ENCODE measurements at places on chromosomes 3 and 15. TPM values are rescaled to one million over a fixed set of nuclear protein-coding genes. Genes with fewer than 3 reads are reported as not detected.
A peak's percentile ranks its signal among the peaks of the same experiment; 100 is the strongest.

GRCh38 chr3:184235381-184236032 is 6.1 kb downstream of the VWA5B2 start:
- DNase-seq, result no peak

- DNase-seq, result no peak
Measured at GRCh38 chr3:85075663-85076062, 116.9 kb downstream of the CADM2 start.

DNA sequence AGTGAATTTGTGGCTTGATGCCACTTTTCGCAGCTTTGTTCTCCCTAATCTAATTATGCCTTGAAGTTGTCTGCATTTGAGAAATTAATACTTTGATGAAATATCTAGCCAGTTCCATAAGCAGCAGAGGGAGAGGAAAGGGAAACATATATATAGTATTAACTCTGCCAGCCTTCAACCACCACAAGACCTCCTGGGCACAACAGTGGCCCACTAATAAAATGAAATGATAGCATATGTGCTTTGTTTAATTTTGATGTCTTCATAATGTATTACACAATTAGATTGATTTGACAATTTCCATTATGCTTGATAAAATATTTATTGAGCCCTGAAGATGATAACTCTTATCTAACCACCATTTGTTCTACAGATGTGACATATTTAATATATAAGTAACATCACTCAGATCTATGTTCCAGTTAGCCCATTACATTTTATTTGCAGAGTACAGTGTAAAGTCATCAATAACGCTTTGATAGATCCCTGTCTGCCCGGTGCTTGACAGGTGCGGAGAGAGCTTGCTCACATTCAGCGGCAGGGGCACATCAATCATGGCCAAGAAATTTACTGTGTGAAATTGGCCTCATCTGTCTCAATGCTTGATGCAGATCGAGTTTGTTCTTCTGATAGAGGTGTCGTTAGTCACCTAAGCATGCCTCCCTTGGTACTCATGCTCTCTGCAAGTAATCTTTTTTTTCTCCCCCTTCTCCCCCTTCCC is 187.4 kb downstream of the MECOM start:
- DNase-seq, result no peak

- DNase-seq, result no peak
Measured at GRCh38 chr3:103968751-103969150, 1398.0 kb upstream of the ALCAM start.

DNA sequence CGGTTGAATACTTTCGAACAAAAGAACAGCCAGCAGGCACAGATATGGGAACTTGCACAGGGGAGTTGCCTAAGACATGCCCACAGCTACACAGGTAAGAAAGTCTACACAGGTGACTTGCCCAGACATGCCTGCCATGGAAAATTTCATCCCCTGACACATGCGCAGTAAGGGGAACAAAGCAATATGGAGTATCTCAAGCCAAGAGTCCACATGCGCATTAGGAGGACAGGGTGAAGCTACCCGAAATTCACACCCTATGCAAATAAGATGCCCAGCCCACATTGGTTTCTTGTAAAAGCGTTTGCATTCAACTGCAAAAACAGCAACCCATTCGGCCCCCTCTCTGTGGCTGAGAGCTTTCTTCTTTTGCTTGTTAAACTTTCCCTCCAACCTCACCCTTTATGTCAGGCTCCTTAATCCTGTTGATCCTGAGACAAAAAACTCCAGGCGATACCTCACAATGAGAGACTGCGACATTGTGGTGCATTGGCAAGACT is 49.3 kb upstream of the TRPM1 start:
- no peak for DNase-seq

GRCh38 chr3:143897576-143898295 is 49.5 kb upstream of the SLC9A9 start:
- DNase-seq, result no peak

DNA sequence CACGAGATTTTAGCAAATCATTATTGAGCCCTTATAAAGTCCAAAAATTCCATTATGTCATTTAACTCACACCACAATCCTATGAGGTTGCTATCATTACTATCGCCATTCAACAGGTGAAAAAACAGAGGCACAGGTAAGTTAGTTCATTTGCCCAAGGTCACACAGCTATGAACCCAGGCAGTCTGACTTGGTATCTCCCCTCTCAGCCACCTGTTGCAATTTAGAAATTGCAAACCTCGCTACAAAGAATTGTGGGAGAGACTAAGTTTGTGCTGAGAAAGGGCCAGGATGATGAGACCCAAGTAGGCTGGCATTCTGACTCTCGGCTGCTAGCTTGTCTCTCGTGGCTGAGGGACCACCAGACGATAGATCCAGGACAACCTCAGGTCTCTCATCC is 57.7 kb downstream of the LMCD1 start:
- DNase-seq, result no peak

The ARPP21 gene
- 0.40 TPM for total RNA-seq

- DNase-seq, result no peak
Measured at GRCh38 chr15:51759557-51760070, 8.2 kb downstream of the TMOD2 start.

The FANCI gene
- total RNA-seq, result 6.2 TPM

The CRYGS gene
- total RNA-seq, result 2.7 TPM

DNA sequence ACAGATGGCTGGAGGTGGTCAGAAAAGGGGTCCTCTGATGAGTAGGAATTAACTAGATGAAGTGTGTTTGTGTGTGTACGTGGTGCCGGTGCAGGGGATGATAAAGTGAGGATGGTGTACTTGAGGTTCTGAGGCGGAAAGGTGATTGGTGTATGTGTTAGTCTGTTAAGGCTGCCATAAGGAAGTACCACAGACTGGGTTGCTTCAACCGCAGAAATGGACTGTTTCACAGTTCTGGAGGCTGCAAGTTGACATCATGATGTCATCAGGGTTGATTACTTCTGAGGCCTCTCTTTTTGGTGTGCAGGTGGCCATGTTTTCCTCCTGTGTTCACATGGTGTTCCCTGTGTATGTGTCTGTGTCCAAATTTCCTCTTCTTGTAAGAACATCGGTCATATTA is 202.4 kb upstream of the RGMA start:
- no peak for DNase-seq

DNA sequence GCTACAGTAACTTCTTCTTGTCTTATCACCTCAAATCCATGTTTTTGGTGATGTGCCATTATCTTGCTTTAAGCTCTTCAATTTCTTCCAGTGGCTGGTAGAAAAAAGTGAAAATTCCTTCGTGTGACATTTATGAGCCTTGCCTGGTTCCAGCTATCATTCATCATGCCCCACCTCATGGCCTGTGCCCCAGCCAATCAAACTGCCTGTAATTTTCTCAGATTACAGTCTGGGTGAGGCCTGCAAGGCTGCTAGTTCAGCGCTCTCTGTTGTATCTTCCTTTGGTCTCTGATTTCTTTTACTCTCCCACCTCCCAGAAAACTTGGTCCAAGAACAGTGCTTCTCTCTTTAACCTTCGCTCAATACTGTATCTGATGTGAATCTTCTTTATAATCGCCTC is 249.3 kb upstream of the ZNF717 start:
- no peak for DNase-seq

DNA sequence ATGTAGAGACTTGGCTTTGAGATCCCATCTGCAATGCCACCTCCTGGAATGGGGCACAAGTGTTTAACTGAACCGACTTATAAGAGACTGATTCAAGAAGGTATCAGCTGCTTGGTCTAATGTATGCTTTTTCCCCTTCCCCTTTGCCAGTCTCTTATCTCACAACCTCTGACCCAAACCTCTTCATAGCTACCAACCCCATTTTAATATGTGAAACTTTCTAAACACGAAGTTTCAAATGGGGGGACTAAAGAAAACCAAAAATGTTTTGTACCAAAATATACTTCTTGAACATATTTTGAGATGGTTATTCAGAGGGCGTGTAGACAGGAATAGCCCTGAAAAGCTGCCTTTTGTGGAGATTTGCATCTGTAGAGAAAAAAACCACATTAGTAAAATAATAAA is 73.1 kb downstream of the OXSM start:
- DNase-seq, result no peak

GRCh38 chr3:188578576-188579363 is 424.8 kb downstream of the LPP start:
- DNase-seq, result peak; percentile 45

- no peak for DNase-seq
Measured at GRCh38 chr3:183377307-183377959, 51.0 kb downstream of the MCF2L2 start.

- peak; percentile 32 for DNase-seq
Measured at GRCh38 chr3:197750858-197751737, 1.4 kb downstream of the FYTTD1 start.

The MED12L gene
- total RNA-seq, result 7.5 TPM

The GOLGA6L7 gene
- total RNA-seq, result not detected

- DNase-seq, result no peak
Measured at GRCh38 chr3:155386919-155387318, 93.4 kb upstream of the STRIT1 start.

DNA sequence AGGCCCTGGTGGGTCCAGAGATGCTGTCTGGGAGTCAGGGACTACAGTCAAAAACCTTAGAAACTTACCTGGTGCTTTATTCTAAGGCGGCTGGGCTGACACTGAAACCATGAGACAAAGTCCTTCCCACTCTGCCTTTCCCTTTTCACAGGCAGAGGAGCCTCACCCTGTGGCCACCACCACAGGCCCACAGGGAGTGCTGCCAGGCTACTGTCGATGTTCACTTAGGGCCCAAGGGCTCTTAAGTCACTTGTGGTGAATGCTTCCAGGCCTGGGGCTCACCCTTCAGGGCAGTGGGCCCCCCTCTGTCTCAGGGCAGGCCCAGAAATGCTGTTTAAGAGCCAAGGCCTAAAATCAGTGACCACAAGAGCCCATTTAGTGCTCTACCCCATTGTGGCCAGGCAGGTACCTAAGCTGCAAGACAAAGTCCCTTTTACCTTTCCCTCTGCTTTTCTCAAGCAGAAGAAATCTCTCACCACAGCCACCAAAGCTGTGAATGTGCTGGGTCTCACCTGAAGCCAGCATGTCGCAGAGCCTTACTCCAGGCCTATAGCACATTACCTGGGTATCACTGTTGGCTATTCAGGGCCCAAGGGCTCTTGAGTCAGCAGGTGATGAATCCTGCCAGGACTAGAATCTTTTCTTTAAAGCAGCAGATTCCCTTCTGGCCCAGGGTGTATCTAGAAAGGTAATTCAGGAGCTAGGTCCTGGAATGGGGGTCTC is 39.5 kb upstream of the GOLGA6B start:
- no peak for DNase-seq

DNA sequence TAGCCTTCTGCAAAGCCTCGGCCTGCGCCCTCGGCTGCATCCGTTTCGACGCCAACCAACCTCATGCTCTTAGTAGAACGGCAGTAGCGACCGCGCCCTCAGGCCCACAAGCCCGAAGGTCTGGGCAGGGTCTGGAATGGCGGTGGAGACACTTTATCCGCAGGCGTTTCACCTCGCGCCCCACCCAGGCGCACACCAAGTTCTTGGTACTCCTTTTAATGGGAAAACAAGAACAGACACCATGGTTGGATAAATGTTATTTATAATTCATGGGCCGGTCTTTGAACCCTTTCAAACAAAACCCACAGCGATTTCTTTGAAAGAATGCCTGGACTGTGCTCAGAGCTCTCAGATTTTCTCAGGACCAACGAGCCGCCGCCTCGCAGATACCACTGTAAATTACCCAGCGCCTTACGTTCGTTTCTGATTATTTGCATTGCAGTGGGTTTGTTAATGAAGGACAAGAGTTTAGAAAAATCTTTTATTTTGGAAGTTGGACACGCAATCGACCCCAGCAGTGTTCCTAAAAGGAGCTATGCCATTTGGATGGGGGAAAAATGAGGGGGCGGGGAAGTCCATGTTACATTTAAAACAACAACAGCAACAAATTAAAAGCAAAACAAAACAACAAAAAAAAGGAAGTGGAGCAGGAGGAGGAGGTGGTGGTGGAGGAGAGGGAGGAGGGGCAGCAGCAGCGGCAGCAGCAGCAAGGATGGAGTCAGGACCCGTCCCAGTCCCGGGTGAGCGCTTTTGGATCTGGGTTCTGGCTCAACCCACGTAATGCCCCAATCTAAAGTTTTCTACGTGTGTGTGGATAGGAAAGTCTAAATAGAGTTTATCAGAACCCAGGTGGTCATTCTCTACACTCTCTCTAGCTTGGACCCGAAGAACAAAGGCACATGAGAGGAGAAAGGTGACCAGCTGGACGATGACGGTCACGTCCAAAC is 993 bp upstream of the ISL2 start:
- DNase-seq, result no peak

- no peak for DNase-seq
Measured at GRCh38 chr15:92087211-92087610, 233.7 kb downstream of the SLCO3A1 start.

GRCh38 chr15:74132681-74133651 is 2.6 kb downstream of the ISLR2 start:
- no peak for DNase-seq

- no peak for DNase-seq
Measured at GRCh38 chr15:90862964-90863778, 5.2 kb upstream of the FURIN start.

- no peak for DNase-seq
Measured at GRCh38 chr15:94323076-94323475, 91.7 kb downstream of the MCTP2 start.

DNA sequence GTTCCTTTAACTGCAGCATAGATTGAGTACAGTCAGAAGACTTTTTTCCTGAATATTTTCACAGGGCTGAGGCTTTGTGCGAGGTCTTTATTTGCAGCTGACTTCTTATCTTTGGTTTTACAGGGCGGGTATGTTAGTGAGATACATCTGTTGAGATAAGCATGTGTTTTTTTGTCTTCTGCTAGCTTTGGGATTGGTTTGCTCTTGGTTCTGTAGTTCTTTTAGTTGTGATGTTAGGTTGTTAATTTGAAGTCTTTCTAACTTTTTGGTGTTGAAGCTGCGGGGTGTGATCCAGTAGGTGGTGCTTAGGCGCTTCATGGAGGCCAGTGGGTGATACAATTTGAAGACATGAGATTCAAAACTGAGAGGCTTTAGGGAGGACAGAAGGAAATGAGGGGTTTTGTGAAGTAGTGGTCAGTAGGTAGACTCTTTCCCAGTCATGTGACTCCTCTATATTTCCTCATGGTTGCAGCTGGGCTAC is 67.9 kb upstream of the TNFSF10 start:
- DNase-seq, result no peak

Measured in mucosa of gallbladder (tissue), 1 donor.